ENCODE measurements at places on chromosomes 2 and 18. TPM values are rescaled to one million over a fixed set of nuclear protein-coding genes. Genes with fewer than 3 reads are reported as not detected.

DNA sequence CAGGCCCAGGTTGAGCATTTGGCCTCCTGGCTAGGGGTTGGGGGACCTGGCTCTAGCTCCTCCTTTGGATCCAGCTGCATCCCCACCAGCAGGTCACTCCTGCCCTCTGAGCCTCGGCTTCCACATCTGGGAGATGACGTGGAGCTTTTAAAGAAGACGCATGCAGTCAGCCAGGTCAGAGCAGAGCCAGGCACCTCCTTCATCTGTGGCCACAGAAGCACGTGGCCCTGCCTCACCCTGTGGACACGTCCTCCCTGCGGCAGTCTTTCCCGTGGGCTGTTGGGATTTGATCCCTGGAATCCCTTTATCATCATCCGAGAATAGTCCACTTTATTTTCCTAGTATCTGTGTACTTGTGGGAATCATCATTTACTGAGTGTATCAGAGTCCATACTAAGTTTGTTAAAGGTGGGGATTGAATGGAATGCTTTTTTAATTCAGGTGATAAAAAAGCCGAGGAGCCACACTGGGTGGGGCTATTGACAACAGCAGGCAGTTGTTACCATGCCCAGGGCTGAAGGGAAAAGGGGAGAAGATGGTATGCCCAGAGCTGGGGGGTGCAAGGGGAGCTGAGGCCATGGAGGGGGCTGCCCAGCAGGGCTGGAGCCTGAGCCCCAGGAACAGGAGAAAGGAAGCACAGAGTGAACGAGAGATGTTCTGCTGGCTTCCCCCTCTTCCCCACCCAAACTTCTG is 170.1 kb downstream of the LAMA1 start:
- no peak for DNase-seq

ELOA2 gene
- not detected for total RNA-seq

CDCA7 gene
- total RNA-seq: 2.0 TPM

- DNase-seq: no peak
Measured at GRCh38 chr18:42743373-42744138, 371.9 kb downstream of the RIT2 start.

DNA sequence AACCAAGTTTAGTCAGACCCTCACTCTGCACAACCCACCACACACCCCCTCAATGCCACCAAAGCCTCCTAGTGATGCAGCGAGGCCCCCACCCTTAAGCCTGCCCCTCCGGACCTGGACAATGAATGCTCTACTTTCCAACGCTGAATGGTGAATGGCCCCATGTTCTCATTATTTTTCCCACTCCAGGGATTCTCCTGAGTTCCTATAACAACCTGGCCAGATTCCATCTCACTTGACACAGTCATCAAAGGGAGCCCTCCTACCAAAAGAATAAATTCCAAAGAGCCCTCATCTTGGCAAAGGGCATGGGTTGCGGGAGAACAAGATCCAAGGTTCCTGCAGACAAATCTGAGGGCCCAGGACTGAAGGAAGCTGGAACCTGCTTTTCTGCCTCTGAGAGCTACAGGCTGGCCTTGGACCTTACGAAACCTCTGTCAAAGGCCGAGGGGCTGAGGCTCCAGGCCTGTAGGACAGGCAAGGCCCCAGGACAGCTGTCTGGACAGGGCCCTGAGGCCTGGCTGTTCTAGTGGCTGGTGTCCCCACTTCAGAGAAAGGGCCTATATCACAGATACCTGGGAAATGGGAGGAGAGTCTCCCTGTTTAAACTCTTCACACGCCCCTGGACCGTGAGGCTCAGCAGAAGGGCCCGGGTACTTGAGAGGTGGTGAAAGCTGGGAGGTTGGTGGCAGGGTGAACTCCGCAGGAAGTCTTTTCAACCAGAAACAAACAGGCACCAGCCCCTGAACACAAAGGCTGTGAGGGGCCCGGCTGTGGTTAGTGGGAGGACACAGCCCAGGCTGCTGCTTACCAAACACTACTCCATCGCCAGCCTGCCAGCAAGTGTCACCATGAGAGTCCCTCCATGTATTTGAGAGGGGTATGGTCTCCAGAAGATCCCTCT is 27.3 kb downstream of the SFXN5 start:
- DNase-seq: no peak

DNA sequence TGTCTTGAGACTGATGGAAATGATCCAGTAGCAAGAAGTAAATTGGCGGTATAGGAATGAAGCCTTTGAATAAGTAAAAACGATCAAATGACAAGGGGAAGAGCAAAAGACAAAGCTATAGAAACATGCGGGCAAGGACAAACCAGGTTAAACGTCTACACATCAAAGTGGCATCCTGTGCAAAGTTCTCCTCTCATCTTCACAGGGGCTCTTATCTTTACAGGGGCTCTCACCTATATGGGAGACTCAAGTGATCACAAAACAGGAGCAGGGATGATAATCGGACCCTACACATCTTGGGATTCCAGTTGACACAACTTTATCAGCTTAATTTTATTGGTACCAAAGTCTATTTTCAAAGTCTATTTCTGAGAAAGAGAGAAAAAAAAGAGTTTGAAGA is 1778.9 kb upstream of the CELF4 start:
- DNase-seq: no peak

- no peak for DNase-seq
Measured at GRCh38 chr2:218003981-218004419, 1.2 kb upstream of the TNS1 start.

PJVK gene
- 4.1 TPM for total RNA-seq

- no peak for DNase-seq
Measured at GRCh38 chr2:124039762-124040291, 14.7 kb downstream of the CNTNAP5 start.

PRKAG3 gene
- not detected for total RNA-seq

DNA sequence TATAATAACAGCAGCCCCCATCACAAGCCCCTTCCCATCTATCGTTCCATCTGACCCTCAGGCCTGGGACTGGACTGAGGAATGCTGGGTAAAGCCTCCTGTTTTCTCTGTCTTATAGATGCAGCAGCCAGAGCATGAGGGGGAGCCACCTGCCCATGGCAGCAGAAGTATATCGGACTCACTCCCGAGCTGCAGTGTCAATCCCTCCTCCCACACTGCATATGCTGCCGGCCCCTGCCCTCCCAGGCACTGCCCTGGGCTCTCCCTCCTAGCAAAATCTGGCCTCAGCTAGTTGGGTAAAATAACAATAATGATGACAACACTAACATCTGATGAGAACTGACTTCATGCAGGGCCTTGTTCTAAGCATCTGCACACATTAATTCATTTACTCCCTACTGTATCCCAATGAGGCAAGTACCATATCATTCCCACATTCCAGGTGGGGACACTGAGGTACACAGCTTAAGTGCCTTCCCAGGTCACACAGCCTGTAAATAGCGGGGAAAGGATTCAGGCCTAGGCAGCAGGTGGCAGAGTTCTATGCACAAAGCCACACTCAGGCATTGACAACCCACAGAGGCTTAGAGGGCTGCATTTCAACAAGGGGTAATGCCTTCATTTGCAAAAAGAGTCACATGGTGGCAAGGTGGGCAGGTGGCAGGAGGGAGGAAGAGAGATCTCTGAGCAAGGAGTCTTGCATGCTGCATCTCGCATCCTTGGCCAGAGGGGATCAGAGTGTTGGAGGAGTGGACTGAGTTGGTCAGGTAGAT is 190.0 kb downstream of the ZBTB7C start:
- no peak for DNase-seq

DNA sequence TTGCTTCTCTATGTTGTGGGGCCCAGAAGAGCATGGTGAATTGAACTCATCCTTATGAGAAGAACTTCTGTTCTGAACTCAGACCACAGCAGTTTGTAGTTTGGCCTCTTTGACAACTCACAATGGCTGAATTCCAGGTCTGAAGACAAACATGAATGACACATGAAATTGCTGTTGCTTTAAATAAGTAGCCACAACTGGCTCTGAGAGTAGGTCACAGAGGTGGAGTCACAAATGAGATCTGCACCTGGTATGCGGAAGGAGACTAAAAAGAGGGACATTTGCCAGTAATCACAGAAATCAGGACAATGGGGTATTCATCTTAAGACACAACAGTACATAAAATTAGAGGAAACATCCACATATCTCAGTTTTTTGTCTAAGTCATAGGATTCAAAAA is 290.3 kb upstream of the MMADHC start:
- no peak for DNase-seq

FOXD4L1 gene
- total RNA-seq: 0.42 TPM

DNA sequence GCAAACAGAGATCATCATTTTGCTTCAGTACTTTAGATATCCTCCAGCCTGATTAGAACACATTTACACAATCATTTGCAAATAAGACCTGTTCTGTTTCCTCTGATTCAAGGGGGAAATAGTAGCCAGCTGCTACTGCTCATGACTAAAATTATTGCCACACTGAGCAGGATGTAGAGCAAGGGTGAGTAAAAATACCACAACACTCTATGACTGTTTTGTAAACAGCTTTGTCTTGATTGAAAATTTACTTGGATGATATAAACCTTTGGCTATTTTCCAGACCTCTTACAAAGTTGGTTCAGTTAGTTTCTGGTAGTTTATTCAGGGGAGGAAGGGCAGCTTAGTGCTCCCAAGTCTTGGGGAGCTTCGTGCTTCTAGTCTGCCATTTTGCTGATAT is 286.4 kb upstream of the CNTNAP5 start:
- no peak for DNase-seq

CIB4 gene
- total RNA-seq: not detected

DNA sequence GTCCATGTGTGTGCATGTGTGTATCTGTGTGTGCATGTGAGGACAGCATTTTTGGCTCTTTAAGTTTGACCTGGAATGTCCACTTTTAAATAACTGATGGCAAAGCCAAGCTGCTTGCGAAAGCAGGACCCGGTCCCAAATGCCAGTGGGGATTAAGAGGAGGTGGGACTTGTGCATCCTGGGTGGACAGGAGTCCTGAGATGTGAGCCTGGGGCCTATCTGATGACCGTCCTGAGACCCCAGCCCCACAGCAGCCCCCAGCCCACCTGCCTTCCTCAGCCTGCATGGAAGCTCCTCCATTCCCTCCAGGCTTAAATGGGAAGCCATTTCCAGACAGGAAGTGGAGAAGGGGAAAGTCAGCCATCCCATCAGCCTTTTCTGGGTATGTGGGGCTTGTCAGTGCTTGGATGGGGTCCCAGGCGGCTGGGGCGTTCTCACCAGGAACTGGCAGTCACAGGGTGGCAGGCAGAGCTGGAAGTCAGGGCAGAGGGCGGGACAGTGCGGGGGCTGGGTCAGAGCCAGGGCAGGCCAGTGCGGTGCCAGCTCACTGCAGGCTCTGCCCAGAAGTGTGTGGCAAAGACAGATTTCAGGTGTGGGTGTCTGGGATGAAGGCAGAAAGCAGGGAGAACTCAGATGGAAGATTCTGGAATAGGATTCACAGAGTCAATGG is 117.8 kb downstream of the ACKR3 start:
- no peak for DNase-seq

TMEM198 gene
- total RNA-seq: 0.67 TPM

DNA sequence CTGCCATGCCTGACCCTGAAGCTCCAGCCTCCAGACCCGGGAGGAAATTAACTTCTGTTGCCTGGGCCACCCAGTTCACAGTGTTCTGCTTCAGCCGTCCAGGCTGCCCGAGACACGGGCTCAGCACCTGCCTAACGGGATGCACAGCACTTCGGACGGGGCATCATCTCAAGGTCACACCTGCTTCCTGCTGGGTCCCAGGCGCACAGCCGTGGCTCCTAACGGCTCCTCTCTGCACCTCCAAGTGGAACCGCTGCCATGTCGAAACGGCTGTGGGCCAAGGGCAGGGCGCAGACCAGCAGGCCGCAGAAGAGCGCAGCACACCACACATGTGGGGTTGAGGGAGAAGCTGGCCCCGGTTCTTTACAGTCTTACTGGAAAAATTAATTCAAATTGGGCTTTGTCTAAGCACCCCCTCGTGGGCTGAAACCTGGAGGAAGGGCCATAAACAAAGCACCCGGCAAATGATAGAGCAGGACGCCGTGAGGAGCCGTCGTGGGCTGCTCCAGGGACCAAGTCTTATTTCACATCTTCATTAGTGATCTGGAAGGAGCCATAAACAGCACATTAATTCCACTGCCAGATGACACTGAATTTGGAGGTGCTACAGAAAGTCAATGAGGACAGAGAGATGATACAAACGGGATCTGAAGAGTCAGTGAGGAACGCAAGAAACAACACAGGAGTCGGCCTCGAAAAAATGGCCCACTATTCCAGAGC is 59.6 kb downstream of the EIPR1 start:
- DNase-seq: no peak

RGPD3 gene
- 0.44 TPM for total RNA-seq

DNA sequence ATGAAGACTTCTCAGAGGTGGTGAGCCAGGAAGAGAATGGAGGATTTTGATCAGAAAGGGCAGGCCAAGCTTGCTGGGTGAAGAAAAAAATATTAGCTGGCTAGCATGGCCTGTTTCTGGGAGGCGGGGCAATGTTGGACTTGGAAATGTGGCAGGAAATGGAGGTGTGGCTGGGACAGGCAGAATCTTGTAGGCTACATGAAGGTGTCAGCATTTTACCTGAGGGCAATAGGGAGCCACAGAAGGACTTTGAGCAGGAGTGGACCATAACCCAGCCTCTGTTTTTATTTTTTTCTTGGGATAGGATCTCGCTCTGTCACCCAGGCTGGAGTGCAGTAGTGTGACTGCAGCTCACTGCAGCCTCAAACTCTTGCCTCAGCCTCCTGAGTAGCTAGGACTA is 31.7 kb downstream of the EMX1 start:
- no peak for DNase-seq

DNA sequence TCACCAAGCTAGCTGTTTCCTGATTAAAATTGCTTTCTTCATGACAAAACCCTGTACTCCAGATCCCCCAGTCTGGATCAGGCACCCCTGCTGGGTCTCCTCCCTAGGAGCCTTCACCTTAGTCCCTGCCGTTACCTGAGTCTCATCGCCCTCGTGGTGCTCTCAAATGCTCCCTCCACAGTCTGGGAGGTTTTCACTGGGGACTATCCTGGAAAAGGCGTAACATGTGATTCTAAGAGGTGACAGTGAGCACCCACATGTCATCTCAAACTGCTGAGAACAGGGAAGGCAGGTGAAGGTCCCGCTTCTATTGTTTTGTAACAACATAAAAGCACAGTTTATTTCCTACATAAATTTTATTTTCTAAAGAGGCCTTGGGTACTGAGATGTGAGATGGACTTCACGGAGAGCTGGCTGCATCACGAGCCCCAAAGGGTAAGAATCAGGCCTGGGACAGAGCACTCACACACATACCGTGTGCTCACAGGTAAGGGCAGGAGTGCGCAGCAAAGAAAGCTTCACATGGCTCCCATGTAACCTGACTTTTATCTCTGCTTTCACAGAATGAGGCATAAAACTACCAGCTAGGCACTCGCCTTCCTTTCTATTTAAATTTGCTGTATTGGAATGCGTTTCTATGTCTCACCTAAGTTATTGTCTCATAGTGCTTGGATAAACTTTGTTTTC is 531.5 kb downstream of the RNF144A start:
- no peak for DNase-seq

PRSS56 gene
- total RNA-seq: not detected

SAG gene
- total RNA-seq: 0.06 TPM

LRATD1 gene
- total RNA-seq: not detected

DNA sequence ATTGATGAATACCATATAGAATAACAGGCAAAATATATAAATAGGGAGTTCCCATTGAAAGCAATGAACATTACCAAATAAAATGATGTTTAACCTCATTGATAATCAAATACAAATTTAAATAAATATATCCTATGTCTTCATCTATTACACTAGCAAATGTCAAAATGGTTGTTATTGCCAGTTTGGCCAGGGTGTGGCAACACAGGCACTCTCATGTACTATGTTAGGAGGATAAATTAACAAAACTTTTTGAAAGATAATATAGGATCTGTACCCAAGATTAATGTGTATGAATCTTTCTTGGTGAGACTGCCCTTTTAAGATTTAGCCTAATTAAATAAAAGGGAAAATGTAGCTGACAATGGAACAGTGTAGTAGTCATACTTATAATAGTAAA is 659.3 kb downstream of the ERBB4 start:
- DNase-seq: no peak
